ENCODE measurements at places on chromosomes 2 and 18.

DNA sequence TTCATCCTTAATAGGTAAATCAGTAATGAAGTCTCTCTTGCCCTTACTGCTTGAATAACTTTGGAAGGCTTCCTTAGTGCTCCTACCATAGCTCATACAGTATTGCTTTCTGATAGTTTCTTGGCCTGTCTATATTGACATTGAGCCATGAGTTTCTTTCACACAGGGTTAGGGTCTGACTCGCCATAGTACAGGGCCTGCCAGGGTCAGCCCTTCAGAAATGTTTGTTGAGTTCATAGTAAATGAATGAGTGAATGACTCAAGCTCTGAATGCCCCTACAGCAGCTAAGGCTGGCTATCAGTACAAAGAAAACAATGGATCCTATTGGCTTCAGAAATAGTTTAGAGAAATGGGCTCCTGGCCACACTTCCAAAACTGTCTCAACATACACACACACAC, 65.0 kb upstream of the LRATD1 start:
- DNase-seq = no peak
- H3K4me1 ChIP-seq = no peaks in the 10 kb centered on the region
- no peaks in the 10 kb centered on the region for H3K27me3 ChIP-seq
- H3K36me3 ChIP-seq = no peaks in the 10 kb centered on the region
- H3K27ac ChIP-seq = no peak overlapping the region

- H3K36me3 ChIP-seq = no peaks in the 10 kb centered on the region
- no peak for DNase-seq
- no peak overlapping the region for H3K4me3 ChIP-seq
Measured at GRCh38 chr2:67524213-67524612, 127.1 kb downstream of the ETAA1 start.

GRCh38 chr18:1618364-1618763, 713.7 kb downstream of the ADCYAP1 start:
- H3K27ac ChIP-seq = no peak overlapping the region
- H3K27me3 ChIP-seq = no peaks in the 10 kb centered on the region
- no peak overlapping the region for H3K4me3 ChIP-seq
- H3K4me1 ChIP-seq = no peaks in the 10 kb centered on the region
- DNase-seq = no peak
- H3K36me3 ChIP-seq = no peaks in the 10 kb centered on the region

DNA sequence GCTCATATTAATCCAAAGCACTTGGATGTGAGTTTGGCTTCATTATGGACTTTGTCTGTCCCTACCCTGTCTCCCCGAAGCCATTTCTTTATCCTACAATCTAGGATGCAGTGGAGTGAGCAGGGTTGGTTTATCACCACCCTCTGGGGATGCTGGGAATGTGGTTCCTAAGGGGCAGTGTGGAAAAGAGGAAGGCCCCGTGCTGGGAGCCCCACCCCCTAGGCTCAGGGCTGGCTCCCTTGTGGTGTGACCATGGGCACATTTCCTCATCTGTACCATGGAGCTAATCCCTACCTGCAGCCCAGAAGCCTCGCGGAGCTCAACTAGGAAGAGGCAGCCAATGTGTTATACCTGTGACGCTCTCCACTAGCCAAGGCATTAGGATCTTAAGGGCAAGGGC, 92.5 kb downstream of the TGOLN2 start:
- peaks cover 86% of the 10 kb centered on the region for H3K4me1 ChIP-seq
- no peak overlapping the region for H3K4me3 ChIP-seq
- no peaks in the 10 kb centered on the region for H3K27me3 ChIP-seq
- H3K36me3 ChIP-seq = no peaks in the 10 kb centered on the region
- H3K27ac ChIP-seq = peak overlapping the region; percentile 76

Data from thyroid gland (tissue), 4 donors.